ENCODE measurements at places on chromosomes 1 and 21. TPM values are rescaled to one million over a fixed set of nuclear protein-coding genes. Genes with fewer than 3 reads are reported as not detected.

The ARMH1 gene
- not detected for total RNA-seq

DNA sequence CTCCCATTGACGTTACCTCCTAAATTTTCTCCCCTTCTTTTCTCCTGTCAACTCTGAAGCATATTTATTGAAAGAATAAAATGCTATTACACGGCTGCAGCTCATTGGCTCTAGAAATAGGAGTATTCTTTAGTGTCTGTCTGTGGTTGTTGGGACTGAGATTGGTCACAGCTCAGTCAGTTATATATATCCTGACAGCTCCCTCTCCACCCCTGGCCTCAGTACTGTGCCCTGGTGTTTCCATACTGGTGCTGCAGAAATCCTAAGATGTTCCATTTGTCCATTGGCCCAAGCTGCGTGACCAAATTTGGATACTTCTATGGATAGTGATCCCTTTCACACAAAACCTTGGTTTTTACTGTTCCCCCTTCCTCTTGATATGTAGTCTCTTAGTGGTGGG is 67.3 kb downstream of the RALGPS2 start:
- no peak for DNase-seq

DNA sequence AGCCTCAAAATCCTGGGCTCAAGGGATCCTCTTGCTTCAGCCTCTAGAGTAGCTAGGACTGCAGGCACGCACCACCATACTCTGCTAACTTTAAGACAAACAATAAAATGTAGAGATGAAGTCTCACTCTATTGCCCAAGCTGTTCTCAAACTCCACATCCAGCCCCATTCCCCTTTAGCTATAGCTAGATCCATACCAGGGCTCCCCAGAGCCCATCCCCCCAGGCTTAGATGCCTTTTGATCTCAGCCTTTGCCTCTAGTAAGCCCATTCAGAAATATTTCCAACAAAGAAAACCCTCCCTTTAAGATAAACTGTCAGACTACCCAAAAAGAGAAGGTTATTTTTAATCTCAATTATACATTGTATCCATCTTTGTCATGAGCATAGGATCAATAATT is 325.4 kb downstream of the CHRM3 start:
- no peak for DNase-seq

- DNase-seq = no peak
Measured at GRCh38 chr1:190738317-190738716, 260.7 kb upstream of the BRINP3 start.

- DNase-seq = peak; percentile 97
Measured at GRCh38 chr1:41516168-41517061, 31.9 kb upstream of the EDN2 start.

The PRELP gene
- total RNA-seq = 28.0 TPM

The RNU1-2 gene
- total RNA-seq = under 0.01 TPM

The ARHGAP30 gene
- 3.1 TPM for total RNA-seq

- DNase-seq = no peak
Measured at GRCh38 chr21:32834211-32834915, 62.8 kb upstream of the PAXBP1 start.

The LCE1A gene
- total RNA-seq = not detected

GRCh38 chr21:42850866-42851391 is 28.4 kb downstream of the WDR4 start:
- DNase-seq = no peak

- no peak for DNase-seq
Measured at GRCh38 chr21:28522014-28522799, 470.5 kb downstream of the LTN1 start.

DNA sequence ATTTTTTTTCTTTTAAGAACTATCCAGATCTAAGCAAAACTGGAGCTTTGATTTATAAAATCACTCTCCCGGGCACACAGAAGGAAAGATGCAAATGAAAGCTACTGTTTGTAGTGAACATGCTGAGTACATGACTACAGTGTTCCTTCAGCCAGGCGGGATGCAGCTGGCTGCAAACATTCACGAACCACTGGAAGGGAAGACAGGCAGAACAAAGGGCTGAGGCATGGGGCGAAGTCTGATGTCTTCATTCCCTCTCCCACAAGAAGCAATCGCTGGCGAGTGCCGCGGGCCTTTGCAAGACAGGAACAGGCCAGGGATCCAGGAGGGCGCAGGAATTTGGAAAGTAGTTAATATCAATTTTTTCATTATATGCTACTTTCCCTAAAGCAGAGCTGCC is 257.9 kb upstream of the AJAP1 start:
- no peak for DNase-seq

The LCE6A gene
- total RNA-seq = not detected

The ALG14 gene
- 0.99 TPM for total RNA-seq

- DNase-seq = no peak
Measured at GRCh38 chr1:199725002-199725565, 302.4 kb upstream of the NR5A2 start.

DNA sequence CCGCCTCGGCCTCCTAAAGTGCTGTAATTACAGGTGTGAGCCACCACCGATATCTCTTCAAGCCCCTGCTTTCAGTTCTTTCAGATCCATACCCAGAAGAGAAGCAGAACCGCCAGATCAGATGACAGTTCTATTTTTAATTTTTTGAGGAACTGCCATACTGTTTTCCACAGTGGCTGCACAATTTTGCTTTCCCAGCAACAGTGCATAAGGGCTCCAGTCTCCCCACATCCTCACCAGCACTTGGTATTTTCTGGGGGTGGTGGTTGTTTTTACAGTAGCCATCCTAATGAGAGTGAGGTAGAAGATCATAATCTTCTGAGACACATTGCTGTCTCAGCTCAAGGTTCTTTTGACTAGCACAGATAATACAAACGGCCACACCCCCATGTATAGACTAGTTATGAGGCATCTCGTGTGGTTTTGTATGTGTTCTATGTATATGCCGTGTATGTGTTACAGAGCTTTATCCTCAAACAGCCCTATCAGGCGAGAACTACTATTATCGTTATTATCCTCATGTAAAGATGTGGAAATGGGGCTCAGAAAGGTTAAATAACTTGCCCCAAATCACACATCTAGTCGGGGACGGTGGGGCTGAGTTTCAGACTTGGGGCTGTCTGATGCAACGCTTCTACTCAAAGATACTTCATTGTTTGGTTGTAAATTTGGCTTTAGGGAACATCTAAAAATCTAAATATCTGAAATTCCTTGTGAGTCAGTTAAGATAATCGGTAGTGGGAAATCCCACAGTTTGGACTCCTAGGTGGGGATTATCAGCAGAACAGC is 12.0 kb downstream of the FHAD1 start:
- DNase-seq = no peak

- no peak for DNase-seq
Measured at GRCh38 chr1:165999826-166000225, 167.0 kb downstream of the FAM78B start.

DNA sequence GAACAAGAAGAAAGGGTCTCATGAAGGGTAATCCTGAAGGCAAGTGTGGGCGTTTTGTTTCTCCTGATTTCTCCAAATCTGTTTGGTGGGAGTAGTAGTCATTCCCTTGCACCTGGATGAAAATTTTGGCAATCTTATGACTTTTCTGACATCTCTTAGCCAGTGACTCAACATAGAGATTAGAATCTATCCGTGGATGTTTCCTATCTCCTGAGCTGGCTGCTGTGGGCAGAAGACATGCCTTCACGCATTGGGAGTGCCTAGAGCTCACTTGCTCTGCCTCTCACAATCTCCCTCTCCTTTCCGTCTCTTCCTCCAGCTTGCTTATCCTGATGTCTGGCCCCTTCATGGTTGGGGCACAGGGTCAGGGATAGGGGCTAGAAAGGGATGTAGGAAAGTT is 174.2 kb upstream of the NFIA start:
- no peak for DNase-seq

GRCh38 chr1:68045511-68046180 is 4.8 kb downstream of the DIRAS3 start:
- no peak for DNase-seq

The CA6 gene
- not detected for total RNA-seq

The OR2M3 gene
- total RNA-seq = not detected

- DNase-seq = no peak
Measured at GRCh38 chr1:218476385-218476784, 131.2 kb downstream of the TGFB2 start.

The LAX1 gene
- total RNA-seq = under 0.01 TPM

DNA sequence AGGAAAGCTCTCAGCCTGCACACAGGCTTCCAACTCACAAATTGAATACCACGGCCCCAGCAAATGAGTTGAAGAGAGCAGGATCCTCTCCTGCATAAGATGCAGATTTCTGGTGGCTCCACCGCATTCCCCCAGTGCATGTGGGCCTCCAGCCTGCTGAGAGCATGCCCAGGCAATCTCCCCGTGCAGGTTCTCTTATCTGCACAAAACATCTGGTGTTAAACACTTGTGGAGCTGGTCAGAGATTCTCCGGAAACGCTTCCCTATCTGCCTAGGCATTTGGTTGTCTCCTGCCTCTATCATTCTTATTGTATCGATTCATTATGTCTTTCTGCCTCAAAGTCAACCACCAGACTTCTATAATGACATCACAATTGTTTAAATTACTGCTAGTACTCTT is 1349.0 kb upstream of the B3GALT2 start:
- DNase-seq = no peak

GRCh38 chr1:61638296-61638695 is 86.6 kb downstream of the TM2D1 start:
- DNase-seq = no peak

GRCh38 chr1:171622152-171622462 is at the start of gene MYOCOS:
Gene MYOCOS (plus strand): TSS chr1:171622243. CDS start chr1:171623884, 1,641 bp downstream.
- DNase-seq = no peak

DNA sequence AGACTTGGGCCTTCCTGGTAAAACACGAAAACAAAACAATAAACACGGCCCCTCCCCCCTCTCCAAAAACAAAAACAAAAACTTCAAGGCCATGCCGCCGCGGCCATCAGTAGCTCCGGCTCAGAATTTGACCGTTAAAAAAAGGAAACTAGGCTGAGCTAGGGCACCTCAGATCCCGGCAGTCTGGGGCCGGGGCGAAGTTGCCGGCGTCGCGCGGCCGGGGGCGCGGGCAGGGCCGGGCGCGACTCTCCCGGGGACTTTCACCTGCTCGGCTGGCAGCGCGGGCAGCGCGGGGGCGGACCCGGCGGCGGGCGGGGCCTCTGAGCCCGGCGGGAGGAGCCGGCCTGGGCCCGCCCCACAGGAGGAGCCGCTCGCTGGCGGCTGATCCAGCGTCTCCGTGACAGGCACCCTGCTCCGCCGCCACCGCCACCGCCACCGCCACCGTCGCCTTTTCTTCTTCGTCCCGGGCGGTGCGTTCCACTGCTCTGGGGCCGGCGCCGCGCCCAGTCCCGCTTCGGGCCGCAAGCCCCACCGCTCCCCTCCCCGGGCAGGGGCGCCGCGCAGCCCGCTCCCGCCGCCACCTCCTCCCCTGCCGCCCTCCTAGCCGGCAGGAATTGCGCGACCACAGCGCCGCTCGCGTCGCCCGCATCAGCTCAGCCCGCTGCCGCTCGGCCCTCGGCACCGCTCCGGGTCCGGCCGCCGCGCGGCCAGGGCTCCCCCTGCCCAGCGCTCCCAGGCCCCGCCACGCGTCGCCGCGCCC is at the start of gene NOS1AP:
NOS1AP (plus strand) TSS at position 358 of the 760 bp plus-strand sequence. CDS start 487 bp downstream, outside the sequence.
- DNase-seq = peak; percentile 85

The TTC22 gene
- 15.6 TPM for total RNA-seq

GRCh38 chr1:60535713-60536112 is 462.1 kb upstream of the C1orf87 start:
- no peak for DNase-seq

The EDARADD gene
- 8.9 TPM for total RNA-seq

The TRPM2 gene
- total RNA-seq = 2.1 TPM

- DNase-seq = peak; percentile 29
Measured at GRCh38 chr1:50047916-50048694, 24.4 kb upstream of the AGBL4 start.

The OR2T2 gene
- not detected for total RNA-seq

DNA sequence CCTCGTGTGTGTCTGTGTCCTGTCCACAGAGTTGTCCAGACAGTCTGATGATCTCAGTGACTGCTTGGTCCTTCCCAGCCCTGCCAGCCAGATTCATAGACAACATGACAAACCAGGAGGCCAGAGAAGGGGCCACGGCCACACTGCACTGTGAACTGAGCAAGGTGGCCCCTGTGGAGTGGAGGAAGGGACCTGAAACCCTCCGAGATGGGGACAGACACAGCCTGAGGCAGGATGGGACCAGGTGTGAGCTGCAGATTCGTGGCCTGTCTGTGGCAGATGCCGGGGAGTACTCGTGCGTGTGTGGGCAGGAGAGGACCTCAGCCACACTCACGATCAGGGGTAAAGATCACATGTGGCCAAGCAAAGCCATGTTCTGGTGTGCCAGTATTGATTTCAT is 96.4 kb downstream of the OBSCN start:
- DNase-seq = no peak

DNA sequence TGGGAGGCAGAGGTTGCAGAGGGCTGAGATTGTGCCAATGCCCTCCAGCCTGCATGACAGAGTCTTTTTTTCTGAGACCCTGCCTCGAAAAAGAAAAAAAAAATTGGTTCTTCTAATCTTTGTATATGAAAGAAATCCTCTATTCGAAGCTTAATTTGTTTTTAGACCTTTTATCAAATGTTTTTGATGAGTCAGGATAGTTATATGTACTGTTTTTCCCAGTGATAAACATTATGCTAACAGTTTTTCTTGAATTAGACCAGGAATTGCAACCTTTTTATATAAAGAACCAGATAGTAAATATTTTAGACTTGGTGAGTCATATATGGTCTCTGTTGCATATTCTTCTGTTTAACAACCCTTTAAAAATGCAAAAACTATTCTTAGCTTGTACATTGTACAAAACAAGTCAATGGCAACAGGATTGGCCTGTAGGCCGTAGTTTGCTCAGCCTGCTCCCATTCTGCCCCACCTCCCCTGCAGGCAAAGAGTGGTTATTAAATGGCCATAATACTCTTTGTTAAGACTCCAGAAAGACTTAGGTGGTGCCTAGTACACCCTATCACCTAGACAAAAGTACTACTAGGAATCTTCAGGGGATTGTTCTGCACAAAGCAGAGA is 45.2 kb downstream of the LYST start:
- no peak for DNase-seq

- DNase-seq = no peak
Measured at GRCh38 chr1:35364741-35365140, 96.2 kb downstream of the ZMYM4 start.

DNA sequence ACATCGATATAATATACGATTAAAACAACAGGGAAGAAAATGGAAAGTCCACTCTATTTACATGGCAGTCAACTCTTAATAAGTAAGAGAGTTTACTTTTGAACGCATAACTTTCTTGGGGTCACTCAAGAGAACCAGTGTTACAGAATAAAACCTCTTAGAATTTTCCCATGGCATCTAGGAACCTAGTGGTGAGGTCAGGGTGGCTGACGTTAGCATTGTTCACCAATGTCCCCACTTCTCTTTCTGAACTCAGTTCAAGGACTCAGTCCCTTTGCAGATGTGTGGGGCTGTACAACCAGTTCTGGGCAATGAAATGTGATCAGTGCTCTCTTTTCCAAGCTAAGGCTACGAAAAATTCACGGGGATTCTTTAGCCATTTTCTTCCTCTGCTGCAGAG is 2.6 kb upstream of the RNF2 start:
- no peak for DNase-seq

GRCh38 chr1:59638231-59638711 is 176.5 kb upstream of the HOOK1 start:
- peak; percentile 61 for DNase-seq

- no peak for DNase-seq
Measured at GRCh38 chr1:172084876-172085275, 243.6 kb downstream of the DNM3 start.
